ENCODE measurements at places on chromosomes 7 and 10. TPM values are rescaled to one million over a fixed set of nuclear protein-coding genes. Genes with fewer than 3 reads are reported as not detected.

The FEZF1 gene
- not detected for total RNA-seq

The HOXA5 gene
- total RNA-seq, result 0.28 TPM

The GPR26 gene
- not detected for total RNA-seq

The ARHGAP22 gene
- 1.2 TPM for total RNA-seq

The HOGA1 gene
- total RNA-seq, result 12.9 TPM

DNA sequence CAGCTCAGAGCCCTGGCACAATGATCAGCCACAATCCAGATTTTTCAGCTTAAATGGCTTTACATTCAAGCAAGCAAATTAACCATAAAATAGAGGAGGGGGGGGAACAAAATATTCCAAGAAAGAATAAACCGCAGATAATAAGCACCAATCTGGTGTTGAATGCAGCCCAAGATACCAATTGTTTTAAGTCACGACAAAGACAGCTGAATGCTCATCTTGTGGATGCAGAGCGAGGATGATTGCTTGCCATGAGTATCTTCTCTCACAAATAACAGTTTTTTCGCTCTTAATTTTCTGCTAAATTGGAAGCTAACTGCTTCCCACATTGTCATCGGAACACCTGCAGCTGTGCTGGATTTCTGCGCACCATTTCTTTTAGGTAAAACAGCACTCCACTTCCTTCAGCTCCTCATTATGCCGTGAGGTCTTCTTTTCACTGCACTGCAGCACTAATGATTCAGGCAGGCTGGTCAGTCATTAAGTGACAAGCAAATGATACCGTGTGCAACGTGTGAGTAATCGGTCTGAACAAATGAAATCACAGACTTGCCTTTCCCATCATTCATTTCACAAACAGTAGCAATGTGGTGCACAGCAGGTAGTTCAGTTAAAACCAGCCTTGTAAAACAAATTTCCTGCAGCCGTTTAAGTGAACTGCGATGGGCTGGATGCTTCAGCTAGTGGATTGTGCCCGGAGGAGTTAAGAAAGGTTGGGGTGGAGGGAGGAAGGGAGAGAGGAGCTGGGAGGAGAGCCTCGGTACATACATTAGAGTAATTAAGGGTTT, 106.4 kb upstream of the CDCA7L start:
- no peak for DNase-seq

DNA sequence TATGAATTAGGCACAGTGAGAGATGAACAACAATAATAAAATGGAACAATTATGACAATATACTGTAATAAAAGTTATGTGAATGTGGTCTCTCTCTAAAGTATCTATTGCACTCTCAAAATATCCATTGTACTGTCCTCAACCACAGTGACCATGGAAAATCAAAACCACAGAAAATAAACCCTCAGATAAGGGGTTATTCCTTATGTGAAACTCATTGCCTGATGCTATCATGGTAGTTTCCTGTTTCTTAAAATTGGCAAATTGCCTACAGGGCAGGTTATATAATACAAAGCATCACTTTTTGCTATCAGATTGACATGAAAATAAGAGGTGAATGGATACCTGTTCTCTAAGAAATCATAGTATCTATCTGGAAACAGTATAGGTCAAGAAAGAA, 3.8 kb downstream of the MCM10 start:
- no peak for DNase-seq

- no peak for DNase-seq
These were observed 640.4 kb downstream of the TYW1 start for GRCh38 chr7:67637023-67637358.

GRCh38 chr7:19963695-19964094, 190.3 kb upstream of the TMEM196 start:
- DNase-seq, result no peak

- no peak for DNase-seq
These were observed 291.0 kb downstream of the TNS3 start for GRCh38 chr7:47290867-47291266.

GRCh38 chr10:47035819-47036337, 124.7 kb downstream of the PTPN20 start:
- DNase-seq, result no peak

GRCh38 chr10:9579110-9579705, 1438.5 kb upstream of the CELF2 start:
- no peak for DNase-seq

DNA sequence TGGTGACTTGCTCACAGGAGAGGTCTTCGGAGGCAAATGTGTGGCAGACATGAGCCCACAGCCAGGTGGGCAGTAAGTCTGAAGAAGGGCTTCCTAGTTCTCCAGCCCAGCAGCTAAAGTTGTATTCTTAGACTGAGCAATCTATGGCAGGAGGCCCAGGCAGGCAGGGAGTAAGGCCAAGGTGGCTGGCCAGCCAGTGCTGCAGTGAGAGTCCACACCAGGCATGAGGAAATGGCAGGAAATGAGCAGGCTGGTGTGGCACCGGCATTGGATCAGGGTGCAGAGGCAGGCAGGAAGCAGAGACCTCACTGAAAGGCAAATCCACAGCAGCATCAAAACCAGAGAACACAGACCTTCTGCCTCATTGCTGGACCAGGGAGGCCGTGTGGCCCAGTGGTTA, 84.6 kb upstream of the PDE1C start:
- peak; percentile 79 for DNase-seq

DNA sequence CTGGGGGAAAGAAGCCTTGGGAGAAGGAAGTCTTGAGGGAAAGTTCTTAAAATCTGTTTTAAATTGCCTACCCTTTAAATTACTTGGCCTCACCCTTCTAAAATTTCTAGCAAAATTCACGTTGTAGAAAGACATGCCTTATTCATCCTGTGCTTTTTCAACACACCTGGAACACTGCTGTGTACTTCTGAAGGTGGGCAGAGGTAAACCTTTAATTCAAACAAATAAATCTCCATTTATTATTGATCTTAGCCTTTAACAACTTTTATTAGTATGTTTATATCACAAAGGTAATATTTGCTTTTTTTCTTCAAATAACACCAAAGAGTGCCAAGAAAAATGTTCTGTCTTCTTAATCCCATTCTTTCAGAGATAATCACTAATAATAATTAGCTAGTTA, 30.7 kb downstream of the DNAJB9 start:
- DNase-seq, result no peak

DNA sequence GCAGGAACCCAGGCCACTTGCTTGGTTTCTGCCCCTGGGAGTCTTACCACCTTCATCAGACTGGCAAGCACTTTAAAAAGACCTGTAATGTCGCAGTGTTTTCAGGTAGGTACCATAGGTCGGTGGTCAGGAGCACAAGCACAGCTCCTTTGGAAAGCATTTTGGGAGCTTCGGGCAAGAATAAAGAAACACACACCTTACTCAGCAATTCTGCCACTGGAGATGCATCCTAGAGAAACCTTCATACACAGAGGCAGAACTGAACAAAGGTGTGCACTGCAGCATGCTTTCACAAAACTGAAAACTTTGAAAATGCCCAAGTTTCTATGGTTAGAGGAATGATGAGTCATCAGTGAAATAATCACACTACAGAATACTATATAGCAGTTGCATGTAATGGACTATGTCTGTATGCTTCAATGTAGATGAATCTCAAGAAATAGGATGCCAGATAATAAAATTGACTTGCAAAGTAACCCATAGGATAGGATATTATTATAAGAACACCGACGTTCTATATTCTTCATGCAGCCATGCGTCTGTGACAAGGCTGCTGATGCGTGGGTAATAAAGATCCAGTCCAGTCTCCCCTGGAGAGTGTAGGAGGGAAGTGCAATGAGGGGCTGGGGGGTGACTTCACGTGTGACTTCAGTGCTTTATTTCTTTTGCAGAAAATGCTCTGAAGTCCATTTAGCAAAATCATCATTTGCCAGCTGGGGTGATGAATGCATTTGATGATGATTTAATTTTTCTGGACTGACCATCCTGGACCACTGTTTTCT, 309.5 kb downstream of the WDR37 start:
- no peak for DNase-seq

DNA sequence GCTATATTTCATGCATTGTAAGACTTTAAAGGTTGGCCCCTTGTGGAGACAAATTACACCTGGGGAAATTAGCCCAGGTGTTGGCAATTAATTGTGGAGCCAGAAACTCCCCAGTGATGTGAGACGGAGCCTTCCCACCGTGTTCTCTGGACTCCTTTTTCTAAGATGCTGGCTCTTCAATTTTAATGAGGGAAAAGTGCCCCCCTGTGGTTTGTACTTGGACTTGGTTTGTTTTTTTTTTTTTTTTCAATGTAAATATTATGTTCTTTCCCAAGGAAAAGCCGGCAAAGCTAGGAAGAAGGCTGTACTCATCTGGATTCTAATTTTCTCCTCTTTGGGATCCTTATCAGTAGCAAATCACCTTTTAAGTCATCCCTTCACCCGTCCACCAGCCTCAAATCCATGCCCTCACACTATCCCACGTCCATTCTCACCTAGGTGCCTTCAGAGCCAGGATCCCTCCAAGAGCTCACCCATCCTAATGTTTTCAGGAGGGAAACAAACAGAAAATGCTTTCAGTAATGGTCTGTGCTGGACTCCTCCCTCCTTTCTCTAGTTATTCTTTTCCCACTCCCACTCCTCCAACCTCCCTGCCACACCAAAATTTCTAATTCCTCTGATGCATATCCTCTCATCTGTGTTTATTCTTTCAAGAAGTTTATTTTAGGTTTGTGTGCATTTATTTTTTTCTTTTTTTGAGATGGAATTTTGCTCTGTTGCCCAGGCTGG, 20.4 kb upstream of the ST8SIA6 start:
- DNase-seq, result no peak

- DNase-seq, result peak; percentile 65
These were observed 45.6 kb upstream of the SUN1 start for GRCh38 chr7:786472-787255.

- no peak for DNase-seq
These were observed 169.7 kb downstream of the BUB3 start for GRCh38 chr10:123323884-123324283.

GRCh38 chr7:142629588-142630260, 119.5 kb upstream of the PRSS1 start:
- DNase-seq, result no peak

DNA sequence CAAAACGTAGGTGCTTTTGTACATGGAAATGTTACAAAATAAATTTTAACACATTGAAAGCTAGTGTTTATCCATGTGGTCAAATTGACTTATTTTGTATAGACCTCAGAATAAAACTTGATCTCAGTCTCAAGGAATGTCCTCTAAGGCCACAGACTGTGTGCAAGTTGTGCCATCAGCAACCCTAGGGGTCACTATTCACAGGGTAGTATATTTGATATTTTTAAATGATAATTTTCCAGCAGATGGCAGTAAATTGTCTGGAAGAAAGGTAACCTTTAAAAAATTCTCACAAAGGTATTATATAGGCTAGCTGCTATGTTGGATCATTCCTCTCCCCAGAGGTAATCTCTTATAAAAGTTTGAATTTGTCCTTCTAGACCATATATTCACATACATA, 12.9 kb upstream of the SNX10 start:
- no peak for DNase-seq

GRCh38 chr10:97207756-97208346, 22.1 kb upstream of the SLIT1 start:
- no peak for DNase-seq

- DNase-seq, result no peak
These were observed 38.1 kb downstream of the ELMO1 start for GRCh38 chr7:37410305-37411229.

- no peak for DNase-seq
These were observed 5.7 kb downstream of the SLC29A3 start for GRCh38 chr10:71324743-71325142.
